ENCODE measurements at places on chromosomes 5 and 9. TPM values are rescaled to one million over a fixed set of nuclear protein-coding genes. Genes with fewer than 3 reads are reported as not detected.

The SAXO1 gene
- not detected for total RNA-seq

The JAKMIP2 gene
- total RNA-seq = not detected

GRCh38 chr9:6226696-6227095 is 11.1 kb downstream of the IL33 start:
- no peak for DNase-seq

DNA sequence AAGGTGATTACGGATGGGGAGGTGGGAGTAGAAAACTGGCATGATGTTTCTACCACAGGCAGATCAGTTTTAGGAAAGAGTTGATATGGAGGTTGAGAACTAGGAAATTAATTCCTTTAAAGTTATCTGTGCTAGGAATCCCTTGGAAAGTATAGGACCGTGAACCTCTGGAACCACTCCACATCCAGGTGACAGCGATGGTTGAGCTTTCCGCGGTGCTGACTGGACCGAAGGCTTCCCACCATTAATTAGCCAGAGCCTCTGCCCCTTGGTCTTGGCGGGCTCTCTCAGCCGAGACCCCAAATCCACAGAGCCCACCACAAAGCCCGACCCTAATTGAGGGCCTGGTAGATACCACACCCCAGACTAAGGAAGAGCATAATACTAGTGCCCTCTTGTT is 147.3 kb downstream of the MELK start:
- DNase-seq = no peak

GRCh38 chr5:109944461-109944860 is 254.7 kb downstream of the MAN2A1 start:
- no peak for DNase-seq

DNA sequence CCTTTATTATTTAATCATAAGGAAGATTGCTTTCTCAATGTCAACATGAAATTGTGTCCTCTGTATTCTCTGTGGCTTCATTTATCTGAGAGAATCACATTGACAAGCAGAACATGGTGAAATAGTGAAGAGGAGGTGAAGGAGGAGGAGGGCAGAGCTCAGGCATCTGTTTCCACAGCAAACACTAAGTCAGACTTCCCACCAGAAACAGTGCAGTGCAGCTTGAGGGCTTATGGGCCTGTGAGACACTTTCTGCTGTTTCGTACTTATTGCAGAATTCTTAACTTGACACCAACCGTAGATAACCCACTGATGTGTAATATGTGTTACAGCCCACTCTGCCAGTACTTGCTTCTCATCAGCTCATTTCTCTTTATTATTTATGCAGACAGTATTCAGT is 386.3 kb downstream of the DIRAS2 start:
- no peak for DNase-seq

GRCh38 chr5:146796144-146796543 is 82.4 kb downstream of the PPP2R2B start:
- no peak for DNase-seq

The RUFY1 gene
- total RNA-seq = 65.8 TPM

DNA sequence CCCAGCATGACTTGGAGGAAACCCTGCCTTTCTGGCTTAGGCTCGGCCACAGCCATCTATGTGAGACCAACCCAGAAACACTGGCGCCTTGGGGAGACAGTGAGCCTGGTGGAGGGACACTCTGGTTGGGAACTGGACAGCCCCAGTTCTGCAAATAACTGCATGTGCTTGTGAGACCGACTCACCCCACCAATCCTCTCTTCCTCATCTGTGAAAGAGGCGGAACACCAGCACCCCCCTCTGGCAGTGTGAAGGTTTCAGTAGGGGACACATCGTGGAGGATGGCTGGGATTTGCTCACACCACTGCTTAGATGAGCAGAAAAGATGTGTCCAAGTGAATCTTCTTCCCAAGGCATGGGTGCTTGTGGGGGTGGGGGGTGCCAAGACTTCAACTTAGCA is 43.4 kb upstream of the N4BP3 start:
- DNase-seq = peak; percentile 59

The ELAVL2 gene
- not detected for total RNA-seq

DNA sequence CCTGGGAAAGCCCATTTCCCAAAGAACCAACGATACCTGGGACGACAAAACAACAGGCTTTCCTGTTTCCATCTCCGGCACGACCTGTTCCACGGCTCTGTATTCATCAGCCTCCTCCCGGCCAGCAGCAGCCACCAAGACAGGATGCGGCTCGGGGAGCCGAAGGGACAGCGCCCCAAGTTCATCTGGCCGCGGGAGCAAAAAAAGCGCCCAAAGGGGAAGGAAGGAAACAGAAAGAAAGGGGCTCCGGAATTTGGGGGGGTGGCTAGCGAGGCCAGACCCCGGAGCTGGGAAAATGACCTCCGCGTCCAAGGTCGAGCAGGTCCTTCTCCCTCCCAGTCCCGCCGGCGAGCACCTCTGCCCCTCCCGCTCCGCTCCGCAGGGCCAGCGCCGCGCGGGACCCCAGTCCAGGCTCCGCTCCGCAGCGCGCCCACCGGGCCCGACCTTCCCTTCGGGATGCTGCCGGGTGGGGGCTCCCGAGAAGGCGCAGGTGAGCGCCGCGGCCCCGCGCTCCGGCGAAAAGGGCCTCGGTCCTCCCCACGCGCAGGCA is 608 bp downstream of the ELOVL7 start:
- DNase-seq = peak; percentile 67

GRCh38 chr5:74619308-74619707 is 21.2 kb downstream of the ENC1 start:
- no peak for DNase-seq

GRCh38 chr5:11719888-11720481 is 184.3 kb downstream of the CTNND2 start:
- no peak for DNase-seq

GRCh38 chr5:154367101-154367500 is 78.7 kb upstream of the SAP30L start:
- no peak for DNase-seq

DNA sequence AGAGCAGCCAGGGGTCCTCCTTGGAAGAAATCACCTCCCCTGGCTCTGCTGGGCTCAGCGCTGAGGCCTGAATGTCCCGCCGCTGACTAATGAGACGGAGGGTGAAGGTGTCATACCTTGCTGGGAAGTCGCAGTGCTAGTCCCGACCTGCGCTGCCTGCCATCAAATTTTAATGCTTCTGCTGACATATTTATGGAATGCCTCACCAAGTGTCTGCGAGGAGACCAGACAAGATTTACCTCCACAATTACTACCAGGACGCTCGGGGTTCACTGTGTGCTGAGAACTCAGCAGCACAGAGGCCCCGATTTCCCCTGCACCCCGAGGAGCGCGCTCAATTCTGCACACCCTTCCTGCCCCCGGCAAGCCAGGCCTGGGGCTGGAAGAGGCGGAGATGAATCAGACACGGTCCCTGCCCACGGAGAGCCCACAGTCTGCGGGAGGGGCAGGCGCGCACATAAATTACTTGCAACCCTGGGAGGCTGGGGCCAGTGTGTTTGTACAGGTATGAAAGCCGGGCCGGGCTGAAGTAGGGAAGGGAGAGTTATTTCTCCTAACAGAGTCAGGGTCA is 175.2 kb downstream of the PAX5 start:
- DNase-seq = no peak

DNA sequence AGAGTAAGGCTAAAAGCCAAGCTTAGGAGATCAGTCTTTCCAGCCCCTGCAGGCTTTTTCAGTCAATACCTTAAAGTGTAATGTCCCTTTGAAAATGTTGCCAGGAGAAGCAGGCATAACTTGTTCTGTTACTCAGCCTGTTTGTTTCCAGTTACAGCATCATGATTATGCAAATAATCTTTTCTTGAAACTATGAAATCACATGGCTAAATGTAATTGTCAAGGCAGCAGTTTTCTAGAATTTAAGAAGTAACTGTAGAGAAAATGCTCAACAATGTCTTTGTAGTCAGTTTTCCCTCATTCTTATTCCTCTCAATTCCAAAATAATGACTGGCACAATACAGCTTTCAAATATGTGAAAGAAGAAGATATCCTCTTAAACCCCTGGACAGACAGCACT is 1.9 kb upstream of the GPR107 start:
- no peak for DNase-seq

DNA sequence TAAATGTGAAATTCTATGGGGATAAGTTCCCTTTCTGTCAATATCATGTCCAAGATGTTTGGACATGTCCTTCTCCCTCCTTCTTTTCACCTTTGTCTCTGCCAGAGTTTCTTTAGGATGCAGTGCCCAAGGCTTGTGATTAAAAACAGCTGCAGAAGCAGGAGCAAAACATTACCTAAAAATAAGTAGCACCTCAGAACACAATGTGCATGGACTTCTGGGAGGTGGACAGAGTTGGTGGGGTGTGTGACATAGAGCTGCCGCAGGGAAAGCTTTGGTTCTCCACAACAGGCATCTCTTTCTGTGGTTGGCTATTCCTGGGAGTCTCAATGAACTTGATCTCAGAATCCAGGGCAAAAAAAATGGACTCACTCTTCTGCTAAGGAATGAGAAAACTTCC is 97.0 kb downstream of the SEC61B start:
- no peak for DNase-seq

DNA sequence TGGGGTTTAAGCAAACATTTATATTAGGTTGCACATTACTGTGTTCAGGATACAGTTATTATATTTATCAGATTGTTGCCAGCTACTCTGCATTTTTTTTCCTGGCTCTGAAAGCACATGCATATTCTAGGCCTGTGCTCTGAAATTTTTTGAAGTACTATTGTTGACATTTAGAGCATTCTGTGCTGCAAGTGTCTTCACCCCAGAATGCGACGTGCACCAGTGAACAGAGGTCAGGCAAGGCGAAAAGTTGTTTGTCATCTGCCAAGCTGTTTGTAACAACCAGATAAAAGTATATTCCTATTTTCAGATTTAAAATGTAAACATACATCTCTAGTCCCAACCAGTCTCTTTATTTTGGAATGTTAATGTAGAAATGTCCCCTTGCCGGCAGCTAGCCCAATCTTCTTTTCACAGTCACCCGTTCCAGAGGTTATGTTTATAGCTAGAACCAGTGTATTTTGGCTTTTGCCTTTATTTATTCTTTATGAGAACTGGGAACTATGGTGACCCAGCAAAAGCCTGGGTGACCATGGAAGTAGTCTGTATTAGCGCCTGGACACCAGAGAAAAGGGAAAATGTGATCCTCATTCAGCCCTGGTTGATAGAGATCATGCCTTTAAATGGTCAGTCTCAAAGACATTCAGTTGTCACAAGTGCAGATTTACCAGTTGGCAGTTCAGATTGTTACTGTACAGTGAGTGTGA is 84.6 kb downstream of the NDUFAF2 start:
- DNase-seq = no peak

The BRINP1 gene
- not detected for total RNA-seq

DNA sequence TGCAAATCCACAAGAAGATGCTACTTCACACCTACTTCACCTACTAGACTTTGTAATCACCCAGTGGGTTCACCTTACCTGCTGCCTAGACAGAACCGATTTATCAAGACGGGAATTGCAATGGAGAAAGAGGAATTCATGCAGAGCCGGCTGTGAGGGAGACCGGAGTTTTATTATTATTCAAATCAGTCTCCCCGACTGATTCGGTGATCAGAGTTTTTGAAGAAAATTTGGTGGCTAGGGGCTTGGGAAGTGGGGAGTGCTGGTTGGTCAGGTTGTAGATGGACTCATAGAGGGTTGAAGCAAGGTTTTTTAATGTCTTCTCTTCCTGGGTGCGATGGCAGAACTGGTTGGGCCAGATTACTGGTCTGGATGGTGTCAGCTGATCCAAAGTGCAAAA is 23.4 kb downstream of the SFXN1 start:
- DNase-seq = no peak

DNA sequence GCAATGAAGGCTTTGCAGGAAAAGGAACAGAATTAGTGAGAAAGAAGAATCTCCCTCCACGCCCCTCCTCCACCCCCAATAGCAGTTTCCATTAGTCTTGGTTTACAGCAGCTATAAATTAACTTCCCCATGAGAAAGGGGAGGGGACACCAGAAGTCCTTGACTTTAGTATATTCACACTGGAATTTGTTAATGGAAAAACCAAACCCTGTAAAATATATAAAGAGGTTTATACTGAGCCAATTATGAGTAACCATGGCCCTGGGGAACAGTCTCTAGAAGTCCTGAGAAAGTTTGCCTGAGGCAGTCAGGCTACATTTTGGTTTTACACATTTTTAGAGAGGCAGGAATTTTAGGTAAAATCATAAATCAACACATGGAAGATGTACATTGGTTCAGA is 88.5 kb downstream of the ALDH1A1 start:
- DNase-seq = no peak

- no peak for DNase-seq
Observed at GRCh38 chr5:80194468-80194867, 61.4 kb downstream of the SERINC5 start.

- DNase-seq = no peak
Observed at GRCh38 chr5:68169903-68170302, 45.7 kb upstream of the PIK3R1 start.

GRCh38 chr5:15209053-15209762 is 290.8 kb upstream of the FBXL7 start:
- DNase-seq = no peak

The GAPT gene
- 0.67 TPM for total RNA-seq

The FAM151B gene
- total RNA-seq = 1.1 TPM

The PLAC8L1 gene
- 2.8 TPM for total RNA-seq

GRCh38 chr9:24912767-24913166 is 367.1 kb upstream of the IZUMO3 start:
- no peak for DNase-seq

GRCh38 chr9:127850286-127850830 is 4.1 kb downstream of the ENG start:
- no peak for DNase-seq

The ACOT12 gene
- 6.5 TPM for total RNA-seq

DNA sequence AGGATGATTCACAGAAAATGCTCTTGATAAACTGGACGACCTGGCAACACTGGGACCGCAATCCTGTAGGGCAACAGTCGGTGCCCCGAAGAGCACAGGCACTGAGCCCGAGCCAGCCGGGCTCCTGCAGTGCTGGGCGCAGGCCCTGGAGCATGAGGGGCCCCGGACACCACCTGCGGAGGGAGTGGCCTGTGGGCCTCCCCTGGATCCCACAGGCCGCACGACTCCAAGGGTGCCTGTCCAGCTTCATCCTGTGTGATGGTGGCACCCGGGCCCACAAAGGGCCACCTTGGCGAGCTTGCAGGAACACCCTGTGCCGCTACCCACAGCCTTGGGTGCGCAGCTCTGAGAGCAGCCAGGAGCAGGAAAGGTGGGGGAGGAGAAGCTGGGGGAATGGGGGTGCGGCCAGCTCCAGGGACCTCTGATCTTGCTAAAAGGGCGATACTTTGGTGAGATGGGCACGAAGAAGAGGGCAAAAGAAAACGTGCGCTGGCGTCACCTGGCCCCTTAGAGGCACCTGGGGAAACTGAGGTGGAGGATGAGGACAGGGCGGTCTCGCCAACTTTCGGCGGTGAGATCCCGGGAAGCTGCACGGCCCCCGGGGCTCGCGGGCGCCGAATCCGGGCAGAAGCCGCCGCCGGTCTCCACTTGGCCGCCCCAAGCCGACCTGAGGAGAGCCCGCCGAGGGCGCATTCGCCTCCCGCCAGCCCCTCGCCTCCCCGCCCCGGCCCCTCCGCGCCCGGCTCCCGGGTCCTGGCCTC is 722 bp downstream of the TBC1D9B start:
- peak; percentile 22 for DNase-seq

The CARD9 gene
- total RNA-seq = 14.9 TPM

- DNase-seq = peak; percentile 63
Observed at GRCh38 chr5:176535101-176535663, 2.0 kb downstream of the RNF44 start.
